NCI-H1105 treated with DMSO at 0.1 percent for 48 hours (cell line): ENCODE measurements at places on chromosomes 12 and 14.

GRCh38 chr12:63266988-63267387, 116.0 kb upstream of the AVPR1A start:
- no peak for DNase-seq

DNA sequence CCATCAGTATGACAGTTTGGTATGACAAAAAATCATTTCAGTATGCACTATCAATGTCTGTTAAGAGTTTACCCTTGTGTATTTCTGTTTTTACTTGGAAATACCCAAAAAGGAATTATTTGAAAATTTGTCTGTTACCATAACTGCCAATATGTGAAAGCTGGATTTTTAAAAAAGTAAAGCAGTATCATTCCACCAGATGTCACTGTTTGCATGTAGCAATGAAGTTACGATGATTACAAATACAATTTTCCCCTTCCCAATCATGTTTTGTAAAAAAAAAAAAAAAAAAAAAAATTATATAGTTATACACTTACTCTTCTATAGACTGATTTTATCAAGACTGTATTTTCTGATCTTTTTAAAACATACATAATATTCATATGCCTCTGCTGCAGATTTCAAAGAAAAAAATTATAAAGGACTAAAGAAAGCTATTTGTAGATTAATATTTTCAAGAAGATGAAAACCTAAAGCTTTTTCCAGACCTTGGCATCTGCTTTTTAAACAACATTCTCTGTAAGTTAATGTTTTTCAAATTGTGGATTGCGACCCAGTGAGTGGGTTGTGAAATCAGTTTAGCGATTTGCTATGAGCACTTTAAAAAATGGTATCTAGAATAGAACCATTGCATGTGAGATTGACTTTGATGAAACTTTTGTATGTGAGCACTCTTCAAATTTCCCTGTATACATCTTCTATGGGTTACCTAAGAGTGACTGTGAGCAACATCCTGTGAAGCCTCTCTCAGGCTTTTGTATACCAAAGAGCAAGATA, 114.2 kb downstream of the TTC6 start:
- peak; percentile 19 for DNase-seq

- no peak for DNase-seq
These were observed 73.2 kb downstream of the HSD17B6 start for GRCh38 chr12:56836317-56836716.

- no peak for DNase-seq
These were observed 246.3 kb upstream of the CLEC14A start for GRCh38 chr14:38502239-38502638.

- no peak for DNase-seq
These were observed 36.8 kb upstream of the TMED10 start for GRCh38 chr14:75213172-75213571.

DNA sequence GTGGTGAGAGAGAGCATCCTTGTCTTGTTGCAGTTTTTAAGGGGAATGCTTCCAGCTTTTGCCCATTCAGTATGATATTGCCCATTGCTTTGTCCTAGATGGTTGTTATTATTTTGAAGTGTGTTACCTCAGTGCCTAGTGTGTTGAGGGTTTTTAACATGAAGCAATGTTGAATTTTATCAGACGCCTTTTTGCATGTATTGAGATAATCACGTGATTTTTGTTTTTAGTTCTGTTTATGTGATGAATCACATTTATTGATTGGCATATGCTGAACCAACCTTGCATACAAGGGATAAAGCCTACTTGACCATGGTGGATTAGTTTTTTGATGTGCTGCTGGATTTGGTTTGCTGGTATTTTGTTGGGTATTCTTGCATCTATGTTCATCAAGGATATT, 302.3 kb upstream of the G2E3 start:
- DNase-seq, result no peak

- DNase-seq, result no peak
These were observed 325.5 kb downstream of the RAD51B start for GRCh38 chr14:68145036-68145435.

DNA sequence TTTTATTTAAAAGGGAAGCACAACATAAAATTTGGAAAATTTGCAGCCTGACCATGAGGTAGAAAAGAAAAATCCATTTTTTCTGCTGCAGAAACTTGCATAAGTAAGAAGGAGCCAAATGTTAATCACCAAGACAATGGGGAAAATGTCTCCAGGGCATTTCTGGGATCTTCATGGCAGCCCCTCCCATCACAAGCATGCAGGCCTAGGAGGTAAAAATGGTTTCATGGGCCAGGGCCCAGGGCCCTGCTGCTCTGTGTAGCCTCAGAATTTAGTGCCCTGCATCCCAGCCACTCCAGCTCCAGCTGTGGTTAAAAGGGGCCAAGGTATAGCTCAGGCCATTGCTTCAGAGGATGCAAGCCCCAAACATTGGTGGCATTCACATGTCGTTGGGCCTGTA, 735.6 kb downstream of the GALC start:
- no peak for DNase-seq

DNA sequence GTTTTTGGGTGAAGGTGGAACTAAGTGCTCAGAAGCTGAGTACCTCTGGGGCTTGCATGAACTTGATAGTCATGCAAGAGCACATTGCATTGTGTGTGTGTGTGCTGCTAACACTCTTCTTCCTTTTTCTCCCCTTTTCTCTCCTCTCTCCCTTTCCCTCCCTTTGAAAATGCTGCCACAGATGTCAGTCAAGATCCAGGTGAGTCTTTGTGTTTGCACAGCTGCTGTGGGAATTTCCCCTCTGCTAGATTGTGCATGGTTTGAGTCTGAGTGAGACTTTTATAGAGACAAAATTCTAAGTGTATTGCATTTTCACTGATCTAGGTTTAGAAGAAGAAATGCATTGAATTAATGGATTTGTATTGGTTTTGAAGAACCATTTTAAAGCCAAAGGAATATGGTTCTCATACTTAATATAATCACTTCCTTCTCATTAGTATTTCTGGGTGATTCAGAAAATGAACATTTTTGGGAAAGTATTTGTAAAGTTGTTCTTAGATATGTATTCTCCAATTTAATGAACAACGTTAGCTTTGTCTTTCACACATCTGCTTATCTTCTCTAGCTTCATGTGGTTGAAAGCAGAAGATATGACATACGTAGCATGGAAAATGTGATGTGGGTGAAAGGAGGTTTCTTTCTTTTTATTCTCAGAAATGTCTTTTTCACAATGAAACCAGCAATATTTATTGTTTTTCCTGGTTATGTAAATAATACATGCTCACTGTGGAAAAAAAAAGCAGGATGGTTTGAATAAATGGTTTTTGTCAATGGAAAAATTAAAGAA, 108.5 kb downstream of the NRXN3 start:
- peak; percentile 91 for DNase-seq

DNA sequence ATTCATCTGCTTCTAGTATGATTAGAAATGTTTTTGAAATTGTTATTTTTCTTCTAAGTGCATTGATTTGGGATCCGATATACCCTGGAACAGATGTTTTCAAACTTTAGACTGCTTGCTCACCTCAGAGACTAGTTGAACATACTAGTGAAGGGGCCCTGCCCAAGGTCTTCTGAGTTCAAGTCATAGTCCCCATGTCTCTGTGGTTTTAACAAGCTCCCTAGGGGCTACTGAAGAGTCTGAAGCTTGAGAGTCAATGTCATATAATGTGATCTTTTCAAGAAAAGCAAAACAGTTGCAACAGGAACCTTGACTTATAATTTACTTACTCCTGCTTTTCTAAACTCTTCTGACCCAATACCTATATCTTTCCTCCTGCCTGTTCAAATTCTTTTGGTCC, 7.5 kb upstream of the UBE2N start:
- DNase-seq, result no peak

- no peak for DNase-seq
These were observed 21.3 kb downstream of the YAF2 start for GRCh38 chr12:42216737-42217136.

DNA sequence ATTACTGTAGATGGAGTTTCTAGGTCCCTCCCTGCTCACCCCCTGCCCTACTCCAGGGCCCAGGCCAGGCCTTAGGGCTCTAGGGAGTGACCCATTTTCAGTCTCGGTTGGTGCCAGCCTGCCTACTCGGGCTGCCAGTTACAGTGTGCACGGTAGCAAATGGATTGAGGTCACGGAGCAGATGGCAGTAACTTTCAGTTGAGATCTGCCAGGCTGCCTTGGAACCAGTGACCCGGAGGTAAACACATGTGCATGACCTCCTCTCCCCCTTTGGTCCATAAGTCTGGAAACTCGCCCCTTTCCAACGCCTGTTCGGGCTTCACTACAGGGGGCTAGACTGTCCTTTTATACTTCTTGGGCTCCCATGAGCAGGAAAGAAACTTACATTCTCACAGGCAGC, 139.7 kb upstream of the TBX3 start:
- no peak for DNase-seq

GRCh38 chr12:58883576-58884334, 36.5 kb downstream of the LRIG3 start:
- no peak for DNase-seq

DNA sequence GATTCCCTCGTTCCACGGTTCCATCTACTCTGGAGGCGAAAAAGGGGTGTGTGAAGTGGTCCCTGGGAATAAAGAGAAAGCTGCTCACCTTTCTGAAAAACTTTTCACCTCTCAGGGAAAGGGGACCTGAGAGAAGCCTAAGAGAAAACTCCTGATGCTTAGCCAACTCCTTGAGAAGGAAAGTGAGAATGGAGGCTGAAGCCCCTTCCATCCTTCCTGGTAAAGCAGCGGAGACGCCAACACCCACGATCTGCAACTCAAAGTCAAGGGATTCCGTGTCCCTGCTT, 110.0 kb downstream of the ARF6 start:
- DNase-seq, result no peak

GRCh38 chr12:1773937-1774655, 46.3 kb upstream of the LRTM2 start:
- DNase-seq, result no peak

DNA sequence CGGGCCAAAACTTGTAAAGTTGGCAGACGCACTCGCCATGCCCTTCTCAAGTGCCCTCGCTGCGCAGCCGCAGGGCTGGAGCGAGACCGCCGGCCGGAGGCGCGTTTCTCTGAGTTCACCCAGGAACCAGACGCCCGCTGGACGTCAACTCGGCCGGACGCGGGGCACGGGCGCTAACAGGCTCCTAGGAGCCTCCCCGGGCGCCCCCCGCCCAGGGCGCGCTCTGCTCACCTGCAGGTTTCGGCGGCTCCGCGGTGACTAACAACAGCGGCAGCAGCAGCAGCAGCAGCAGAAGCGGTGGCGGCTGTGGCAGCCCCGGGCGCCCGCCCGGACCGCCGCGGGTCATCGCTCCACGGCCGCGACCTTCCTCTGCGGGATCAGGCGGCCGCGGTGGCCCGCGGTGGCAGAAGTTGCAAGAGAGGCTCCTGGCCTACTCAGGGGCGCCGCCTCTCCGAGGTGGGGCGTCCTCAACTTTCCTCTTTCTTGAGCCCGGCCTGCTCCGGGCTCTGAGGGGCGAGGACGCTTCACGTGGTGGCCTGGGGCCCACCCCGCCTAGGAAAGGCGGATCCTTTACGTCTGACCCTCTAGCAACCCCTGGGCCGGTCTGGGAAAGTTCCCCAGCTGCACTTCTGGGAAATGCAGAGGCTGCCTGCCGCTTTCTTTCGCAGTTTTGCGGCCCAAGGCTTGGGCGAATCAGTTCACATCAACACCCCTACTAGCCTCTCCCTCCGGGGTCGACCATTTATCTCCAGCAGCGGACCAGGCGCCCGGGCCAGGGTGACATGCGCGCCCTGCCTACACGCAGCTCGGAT, at the start of gene PLBD1:
PLBD1 (minus strand) TSS at position 533 of the 812 bp plus-strand sequence; CDS start at position 346, 187 bp downstream.
- DNase-seq, result peak; percentile 49

- DNase-seq, result no peak
These were observed 8.0 kb downstream of the LRRC74A start for GRCh38 chr14:76834241-76834661.

GRCh38 chr12:13801543-13801942, 179.9 kb downstream of the GRIN2B start:
- DNase-seq, result no peak

DNA sequence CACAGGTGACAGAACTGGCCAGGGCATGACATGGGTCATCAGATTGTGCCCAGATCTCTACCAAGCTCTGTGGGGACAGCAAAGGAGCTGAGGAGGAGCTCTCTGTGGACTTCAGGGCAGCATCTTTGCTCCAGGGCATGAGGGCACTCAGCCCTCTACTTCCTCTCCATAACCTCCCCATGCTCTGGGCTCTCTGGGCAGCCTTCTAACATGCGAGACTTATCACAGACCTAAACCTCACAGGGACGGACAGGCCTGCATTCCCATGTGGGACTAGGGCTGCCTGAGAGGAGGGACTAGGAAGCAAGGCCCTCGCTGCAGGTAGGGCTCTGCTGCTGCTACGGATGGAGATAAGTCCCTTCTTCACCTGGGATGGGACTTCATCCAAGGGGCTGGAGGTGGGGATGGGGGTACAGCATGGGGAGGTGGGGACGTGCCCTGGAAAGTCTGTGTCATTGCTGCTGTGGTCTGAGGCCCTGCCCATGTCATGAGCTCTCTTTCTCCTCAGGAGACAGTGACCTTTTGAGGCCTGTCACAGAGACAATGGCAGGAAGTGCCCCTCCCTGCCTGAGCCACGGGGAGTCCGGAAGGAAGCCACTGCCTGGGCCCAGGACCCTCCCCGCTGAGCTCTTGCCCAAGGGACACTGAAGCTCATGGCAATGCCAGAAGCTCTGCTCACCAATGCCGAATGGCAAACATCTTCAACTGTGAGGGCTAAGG, 44.1 kb downstream of the PITPNM2 start:
- no peak for DNase-seq

DNA sequence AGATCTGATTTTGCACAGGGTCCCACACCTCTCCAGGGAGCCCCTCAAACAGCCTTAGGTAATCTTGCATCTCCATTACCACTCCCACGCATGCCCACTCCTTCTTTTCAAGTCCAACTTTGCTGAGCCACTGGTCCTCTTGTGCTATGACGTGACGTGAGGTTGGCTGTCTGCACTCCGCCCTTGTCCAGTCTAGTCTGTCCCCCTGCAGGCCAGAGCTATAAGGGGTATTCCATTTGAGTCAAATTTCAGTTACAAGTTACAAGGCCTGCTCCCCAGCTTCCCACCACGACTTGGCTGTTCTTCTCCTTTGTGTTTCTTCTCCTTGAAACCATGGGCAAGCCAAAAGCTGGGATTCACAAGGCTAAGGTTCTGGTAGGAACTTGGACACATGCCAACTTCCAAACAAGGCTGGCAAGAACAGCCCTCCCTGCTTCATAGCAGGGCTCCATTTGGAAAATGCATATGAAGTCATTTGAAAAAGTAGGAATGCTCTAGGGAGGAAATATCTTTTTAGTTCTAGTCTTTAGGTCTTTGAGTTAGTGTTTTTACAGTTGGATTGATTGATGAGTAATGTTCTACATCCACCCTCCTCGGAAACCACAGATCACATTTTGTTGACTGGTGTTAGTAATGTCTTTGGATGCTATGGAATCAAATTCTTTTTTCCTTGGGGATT, 49.1 kb downstream of the KCNA1 start:
- DNase-seq, result peak; percentile 11

DNA sequence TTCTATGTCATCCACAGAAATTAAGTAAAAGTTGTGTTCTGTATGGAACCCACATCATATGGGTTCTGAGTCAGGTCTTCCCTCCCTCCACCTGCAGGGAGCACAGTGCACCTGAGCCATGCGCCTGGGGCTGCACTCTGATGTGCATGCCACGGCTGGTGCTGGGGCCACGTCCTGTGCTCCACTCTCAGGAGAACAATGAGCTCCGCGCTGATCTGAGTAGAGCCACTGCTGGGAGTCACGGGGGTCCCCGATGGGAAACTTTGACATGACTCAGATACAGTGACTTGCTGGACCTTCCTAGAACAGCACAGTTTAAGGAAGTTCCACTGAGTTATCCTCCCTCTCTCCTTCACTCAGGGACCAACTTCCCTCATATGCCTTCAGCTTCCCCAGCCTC, 683.4 kb downstream of the TMEM121 start:
- no peak for DNase-seq

- no peak for DNase-seq
These were observed 350.3 kb upstream of the CCDC196 start for GRCh38 chr14:66135831-66136230.
